ENCODE measurements at places on chromosomes 12 and 14.

DNA sequence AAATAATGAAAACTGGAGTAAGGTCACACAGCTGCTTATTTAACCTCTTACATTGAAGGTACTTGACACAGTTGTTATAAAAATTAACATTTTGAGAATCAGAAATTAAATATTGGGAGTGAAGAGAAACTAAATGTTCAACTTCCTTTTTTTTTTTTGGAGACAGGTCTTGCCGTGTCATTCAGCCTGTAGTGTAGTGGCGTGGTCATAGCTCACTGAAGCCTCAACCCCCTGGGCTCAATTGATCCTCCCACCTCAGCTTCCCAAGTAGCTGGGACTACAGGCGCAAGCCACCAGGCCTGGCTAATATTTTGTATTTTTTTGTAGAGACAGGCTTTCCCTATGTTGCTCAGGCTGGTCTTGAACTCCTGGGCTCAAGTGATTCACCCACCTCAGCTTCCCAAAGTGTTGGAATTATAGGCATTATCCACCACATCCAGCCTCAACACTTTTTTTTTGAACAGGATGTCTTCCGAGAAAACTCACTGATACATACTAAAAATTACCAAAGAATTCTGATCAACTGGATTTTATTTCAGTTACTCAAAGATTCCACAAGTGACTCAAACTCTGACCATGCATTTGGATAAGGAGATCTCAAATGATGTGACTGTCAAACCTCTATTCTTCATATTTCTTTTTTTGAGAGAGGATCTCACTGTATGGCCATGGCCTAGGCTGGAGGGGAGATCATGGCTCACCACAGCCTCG, 35.4 kb downstream of the SGPP1 start:
- no peak for DNase-seq

GRCh38 chr14:68475802-68476201, 317.1 kb downstream of the ZFP36L1 start:
- no peak for DNase-seq

- DNase-seq: no peak
Observed at GRCh38 chr14:30906752-30907658, 32.6 kb downstream of the COCH start.

- no peak for DNase-seq
Observed at GRCh38 chr14:26709019-26709418, 111.2 kb upstream of the NOVA1 start.

Measured in omental fat pad (tissue), 4 donors.